Skin of body (tissue), 3 donors: ENCODE measurements at places on chromosomes 7 and 10. TPM values are rescaled to one million over a fixed set of nuclear protein-coding genes. Genes with fewer than 3 reads are reported as not detected.

The ACBD7 gene
- 0.99 TPM for total RNA-seq

DNA sequence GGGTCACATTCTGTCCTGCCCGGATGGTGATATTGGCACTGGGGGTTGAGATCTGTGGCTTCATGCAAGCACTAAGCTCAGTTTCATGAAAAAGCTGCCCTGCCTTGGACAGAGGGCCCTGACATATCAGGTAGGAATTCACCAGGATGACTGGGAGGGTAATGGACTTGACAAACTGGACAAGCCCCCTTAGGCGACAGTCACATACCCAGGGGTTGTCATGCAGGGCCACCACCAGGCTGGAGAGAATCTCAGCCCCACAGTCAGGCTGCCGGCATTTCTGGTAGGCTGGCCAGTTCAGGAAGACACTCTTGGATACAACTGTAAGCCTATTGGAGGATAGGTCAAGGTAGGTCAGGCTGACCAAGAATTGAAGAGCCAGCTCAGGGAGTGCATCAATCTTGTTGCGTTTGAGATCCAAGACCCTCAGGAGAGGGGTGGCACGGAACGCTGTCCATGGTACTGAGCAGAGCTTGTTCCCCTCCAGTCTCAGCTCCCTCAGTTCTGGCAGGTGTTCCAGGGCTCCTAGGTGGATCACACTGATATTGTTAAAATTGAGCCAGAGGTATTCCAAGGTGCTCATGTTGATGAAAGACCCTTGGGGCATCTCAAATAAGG lies 824 bp downstream of the LRIT2 start:
- DNase-seq, result no peak

DNA sequence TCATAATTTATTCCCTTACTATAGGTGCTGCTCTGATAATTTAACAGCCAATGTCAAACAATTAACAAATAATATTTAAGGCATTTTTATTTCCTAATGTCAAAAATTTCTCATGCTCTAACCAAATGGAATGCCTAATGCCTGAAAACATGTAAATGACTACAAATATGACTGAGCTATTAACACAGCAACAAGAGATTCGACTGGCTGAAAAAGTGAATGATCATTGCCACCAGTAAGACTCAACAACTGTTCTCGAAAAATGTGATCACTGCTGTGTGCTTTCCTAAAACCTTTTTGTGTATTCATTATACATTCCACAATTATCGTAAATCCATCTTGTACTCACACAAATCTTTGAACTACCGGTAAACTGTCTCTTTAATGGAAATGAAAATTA lies 118.7 kb downstream of the NPY start:
- no peak for DNase-seq

The RBM20 gene
- total RNA-seq, result 2.4 TPM

The HOXA1 gene
- 0.59 TPM for total RNA-seq

- DNase-seq, result no peak
Measured at GRCh38 chr7:70764701-70765208, 367.2 kb upstream of the GALNT17 start.

The MMD2 gene
- total RNA-seq, result not detected

GRCh38 chr10:122375679-122376160 lies 1.2 kb downstream of the PLEKHA1 start:
- no peak for DNase-seq

GRCh38 chr10:72694476-72695369 lies 2.8 kb downstream of the MCU start:
- peak; percentile 16 for DNase-seq

DNA sequence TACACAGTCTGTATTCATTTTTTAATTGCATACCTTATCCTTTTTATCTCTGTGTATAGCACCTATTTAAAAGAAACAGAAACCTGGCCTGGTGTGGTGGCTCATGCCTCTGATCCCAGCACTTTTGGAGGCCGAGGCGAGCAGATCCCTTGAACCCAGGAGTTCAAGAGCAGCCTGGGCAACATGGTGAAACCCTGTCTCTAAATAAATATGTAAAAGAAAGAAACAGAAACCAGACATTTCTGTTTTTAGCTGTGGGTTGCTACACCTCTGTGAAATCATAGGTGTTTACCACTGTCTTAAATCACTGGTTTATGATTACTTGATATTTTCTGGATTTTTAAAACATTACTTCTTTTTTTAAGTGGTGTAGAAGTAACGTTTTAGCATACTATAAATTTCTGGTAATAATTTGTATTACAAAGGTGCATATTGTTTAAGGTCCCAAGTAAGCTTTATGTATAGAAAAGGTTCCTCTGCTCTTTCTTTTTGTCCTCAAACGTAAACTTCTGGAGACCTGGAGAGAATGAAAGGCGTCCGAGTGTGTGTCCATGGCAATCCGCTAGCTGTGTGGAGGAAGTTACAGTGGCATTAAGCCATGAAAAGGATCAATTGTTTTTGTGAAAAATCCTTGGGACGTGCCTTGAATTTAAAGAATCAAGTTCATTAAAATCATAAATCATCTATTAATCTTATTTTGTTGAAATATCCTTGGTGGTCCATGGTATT lies 41.1 kb downstream of the PTPRZ1 start:
- DNase-seq, result no peak

DNA sequence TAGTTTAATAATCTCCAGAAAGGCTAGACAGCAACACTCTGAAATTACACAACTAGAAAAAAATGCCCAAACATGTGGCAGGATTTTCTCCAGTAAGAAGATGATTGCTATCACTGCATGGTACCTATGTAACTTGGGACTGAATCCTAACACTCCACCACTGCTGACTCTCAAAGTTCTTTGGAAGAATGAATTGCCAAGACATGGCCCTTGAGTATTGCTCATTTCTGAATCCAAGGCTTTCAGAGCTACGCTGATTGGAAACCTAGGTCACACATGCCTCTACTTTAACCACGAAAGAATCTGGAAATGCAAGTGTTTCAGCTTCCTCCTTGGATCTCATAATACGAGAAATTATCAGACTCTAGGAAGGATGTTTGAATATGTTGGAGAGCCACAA lies 167.5 kb upstream of the CELF2 start:
- peak; percentile 66 for DNase-seq

DNA sequence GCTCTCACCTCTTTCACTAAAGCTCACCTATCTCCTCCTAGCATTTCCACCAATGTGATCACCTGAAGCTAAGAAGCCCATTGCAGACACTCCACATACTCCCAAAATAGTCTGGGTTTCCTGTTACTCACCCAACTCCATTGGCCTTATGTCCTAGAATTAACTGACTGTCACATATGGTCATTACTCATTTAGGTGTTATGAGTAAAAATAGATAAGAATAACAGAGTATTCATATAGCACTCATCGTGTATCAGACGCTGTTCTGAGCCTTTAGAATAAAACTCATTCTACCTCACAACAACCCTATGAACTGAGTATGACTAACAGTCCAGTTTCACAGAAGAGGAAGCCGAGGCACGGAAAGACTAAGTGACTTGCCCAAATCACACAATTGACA lies 174.2 kb upstream of the NPVF start:
- no peak for DNase-seq

The COL26A1 gene
- total RNA-seq, result 3.5 TPM

- no peak for DNase-seq
Measured at GRCh38 chr10:95391164-95391563, 100.4 kb upstream of the PDLIM1 start.

The DPCD gene
- 21.5 TPM for total RNA-seq

The CHCHD3 gene
- total RNA-seq, result 62.7 TPM

- DNase-seq, result no peak
Measured at GRCh38 chr7:45267262-45267661, 109.7 kb downstream of the RAMP3 start.

DNA sequence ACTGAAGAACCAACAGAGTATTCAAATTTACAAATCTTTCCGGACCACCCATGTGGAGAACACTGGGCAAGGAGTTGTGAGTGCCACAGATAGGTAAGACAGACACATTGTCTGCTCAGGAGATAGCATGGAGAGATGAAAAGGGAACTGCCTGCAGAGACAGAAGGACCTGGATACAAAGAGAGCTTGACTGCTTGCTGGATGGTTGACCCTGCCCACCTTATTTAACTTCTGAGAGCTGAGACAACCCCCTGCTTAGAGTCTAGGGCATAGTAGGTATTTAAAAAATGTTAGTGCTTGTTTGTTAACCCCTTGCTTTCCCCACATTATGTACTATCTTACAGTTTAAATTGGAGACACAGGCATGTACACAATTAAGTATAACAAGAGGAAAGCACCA lies 314.1 kb downstream of the THSD7A start:
- DNase-seq, result no peak

The CPVL gene
- total RNA-seq, result 12.6 TPM

- peak; percentile 77 for DNase-seq
Measured at GRCh38 chr7:39754326-39755120, 131.2 kb downstream of the RALA start.

DNA sequence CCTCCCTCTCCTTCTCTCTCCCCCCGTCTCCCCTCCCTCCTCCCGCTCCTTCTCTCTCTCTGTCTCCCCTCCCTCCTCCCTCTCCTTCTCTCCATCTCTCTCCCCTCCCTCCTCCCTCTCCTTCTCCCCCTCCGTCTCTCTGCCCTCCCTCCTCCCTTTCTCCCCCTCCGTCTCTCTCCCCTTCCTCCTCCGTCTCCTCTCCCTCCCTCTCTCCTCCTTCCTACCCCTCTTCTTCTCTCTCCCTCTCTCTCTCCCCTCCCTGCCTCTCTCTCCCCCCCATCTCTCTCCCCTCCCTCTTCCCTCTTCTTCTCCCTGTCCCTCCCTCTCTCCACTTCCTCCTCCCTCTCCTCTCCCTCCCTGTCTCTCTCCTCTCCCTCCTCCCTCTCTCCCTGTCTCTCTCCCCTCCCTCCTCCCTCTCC lies 32.2 kb downstream of the AP5Z1 start:
- no peak for DNase-seq

DNA sequence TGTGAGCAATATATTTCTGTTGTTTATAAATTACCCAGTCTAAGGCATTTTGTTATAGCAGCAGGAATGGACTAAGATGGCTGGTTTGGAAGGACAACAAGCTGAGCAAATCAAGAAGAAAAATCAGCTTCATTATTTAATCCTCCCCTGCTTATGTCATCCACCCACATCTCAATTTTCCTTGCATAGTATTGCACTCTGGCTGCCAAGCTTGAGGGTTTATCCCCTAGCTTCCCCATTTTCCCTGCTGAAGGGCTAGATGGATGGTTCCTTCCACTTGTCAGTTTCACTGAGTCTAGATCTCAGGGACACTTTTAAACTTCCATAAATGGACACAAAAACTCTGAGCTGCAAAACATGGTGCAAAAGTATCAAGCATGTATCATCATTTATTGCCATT lies 75.2 kb upstream of the LAMB4 start:
- no peak for DNase-seq

DNA sequence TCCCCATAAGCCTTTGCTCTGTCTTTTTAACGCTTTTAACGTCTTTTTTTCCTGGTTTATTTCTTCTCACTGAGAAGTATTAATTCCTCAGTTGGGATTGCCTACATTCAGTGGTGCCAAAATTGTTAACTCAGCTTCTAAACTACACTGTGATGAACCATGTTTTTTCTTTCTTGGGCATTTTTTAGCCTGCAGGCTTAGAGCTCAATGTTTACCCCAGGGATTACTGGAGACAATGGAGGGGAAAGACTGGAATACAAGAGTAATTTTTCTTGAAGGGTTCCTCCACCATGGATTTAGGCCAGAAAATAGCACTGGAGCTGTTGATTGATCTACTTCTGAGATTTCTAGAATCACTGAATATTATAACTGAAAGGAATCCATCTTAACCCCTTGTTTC lies 19.8 kb downstream of the STAMBPL1 start:
- DNase-seq, result no peak

The ABCC2 gene
- 2.1 TPM for total RNA-seq

The PHKG1 gene
- 8.9 TPM for total RNA-seq

The UBN2 gene
- total RNA-seq, result 13.7 TPM

DNA sequence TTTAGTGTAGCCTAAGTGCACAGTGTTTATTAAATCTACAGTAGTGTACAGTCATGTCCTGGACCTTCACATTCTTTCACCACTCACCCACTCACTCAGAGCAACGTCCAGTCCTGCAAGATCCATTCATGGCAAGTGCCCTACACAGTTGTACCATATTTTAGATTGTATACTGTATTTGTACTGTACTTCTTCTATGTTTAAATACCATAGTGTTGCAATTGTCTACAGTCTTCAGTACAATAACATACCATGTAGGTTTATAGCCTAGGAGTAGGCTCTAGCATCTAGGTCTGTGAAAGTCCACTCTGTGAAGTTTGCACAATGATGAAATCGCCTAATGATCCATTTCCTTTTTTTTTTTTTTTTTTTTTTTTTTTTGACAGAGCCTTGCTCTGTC lies 12.0 kb downstream of the EEPD1 start:
- DNase-seq, result no peak

GRCh38 chr7:80453699-80454340 lies 58.0 kb downstream of the GNAT3 start:
- DNase-seq, result peak; percentile 18
